ENCODE measurements at places on chromosomes 13 and 19.

GRCh38 chr19:52142001-52142595, 2.4 kb upstream of the ZNF616 start:
- no peak for DNase-seq
- H3K4me3 ChIP-seq: no peak overlapping the region
- no peaks in the 10 kb centered on the region for H3K36me3 ChIP-seq
- H3K4me1 ChIP-seq: peaks cover 11% of the 10 kb centered on the region

GRCh38 chr13:89217813-89218212, 1546.6 kb downstream of the SLITRK5 start:
- H3K27me3 ChIP-seq: no peaks in the 10 kb centered on the region
- H3K27ac ChIP-seq: no peak overlapping the region

- no peak overlapping the region for H3K4me3 ChIP-seq
- H3K27me3 ChIP-seq: no peaks in the 10 kb centered on the region
- no peak for DNase-seq
- no peaks in the 10 kb centered on the region for H3K36me3 ChIP-seq
- H3K4me1 ChIP-seq: peaks cover 58% of the 10 kb centered on the region
- no peak overlapping the region for H3K27ac ChIP-seq
Observed at GRCh38 chr13:98559169-98559568, 17.7 kb downstream of the STK24 start.

DNA sequence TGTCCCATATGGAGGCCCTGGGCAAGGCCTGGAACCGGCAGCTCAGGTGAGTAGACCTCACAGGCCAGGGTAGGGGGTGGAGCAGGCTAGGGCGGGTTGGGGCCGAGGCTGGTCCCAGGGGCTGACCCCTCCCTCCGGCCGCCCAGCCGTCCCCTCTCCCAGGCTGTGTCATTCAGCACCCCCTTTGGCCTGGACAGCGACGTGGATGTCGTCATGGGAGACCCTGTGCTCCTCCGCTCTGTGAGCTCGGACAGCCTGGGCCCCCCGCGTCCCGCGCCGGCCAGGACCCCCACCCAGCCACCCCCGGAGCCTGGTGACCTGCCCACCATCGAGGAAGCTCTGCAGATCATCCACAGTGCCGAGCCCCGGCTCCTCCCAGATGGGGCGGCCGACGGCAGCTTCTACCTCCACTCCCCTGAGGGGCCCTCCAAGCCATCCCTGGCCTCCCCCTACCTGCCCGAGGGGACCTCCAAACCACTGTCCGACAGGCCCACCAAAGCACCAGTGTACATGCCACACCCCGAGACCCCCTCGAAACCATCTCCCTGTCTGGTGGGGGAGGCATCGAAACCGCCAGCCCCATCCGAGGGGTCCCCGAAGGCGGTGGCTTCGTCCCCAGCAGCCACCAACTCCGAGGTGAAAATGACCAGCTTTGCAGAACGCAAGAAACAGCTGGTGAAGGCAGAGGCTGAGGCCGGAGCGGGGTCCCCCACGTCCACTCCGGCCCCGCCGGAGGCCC, 16.0 kb downstream of the CAMSAP3 start:
- no peaks in the 10 kb centered on the region for H3K36me3 ChIP-seq
- no peak for DNase-seq
- H3K4me1 ChIP-seq: no peaks in the 10 kb centered on the region
- no peaks in the 10 kb centered on the region for H3K27me3 ChIP-seq
- H3K4me3 ChIP-seq: no peak overlapping the region

DNA sequence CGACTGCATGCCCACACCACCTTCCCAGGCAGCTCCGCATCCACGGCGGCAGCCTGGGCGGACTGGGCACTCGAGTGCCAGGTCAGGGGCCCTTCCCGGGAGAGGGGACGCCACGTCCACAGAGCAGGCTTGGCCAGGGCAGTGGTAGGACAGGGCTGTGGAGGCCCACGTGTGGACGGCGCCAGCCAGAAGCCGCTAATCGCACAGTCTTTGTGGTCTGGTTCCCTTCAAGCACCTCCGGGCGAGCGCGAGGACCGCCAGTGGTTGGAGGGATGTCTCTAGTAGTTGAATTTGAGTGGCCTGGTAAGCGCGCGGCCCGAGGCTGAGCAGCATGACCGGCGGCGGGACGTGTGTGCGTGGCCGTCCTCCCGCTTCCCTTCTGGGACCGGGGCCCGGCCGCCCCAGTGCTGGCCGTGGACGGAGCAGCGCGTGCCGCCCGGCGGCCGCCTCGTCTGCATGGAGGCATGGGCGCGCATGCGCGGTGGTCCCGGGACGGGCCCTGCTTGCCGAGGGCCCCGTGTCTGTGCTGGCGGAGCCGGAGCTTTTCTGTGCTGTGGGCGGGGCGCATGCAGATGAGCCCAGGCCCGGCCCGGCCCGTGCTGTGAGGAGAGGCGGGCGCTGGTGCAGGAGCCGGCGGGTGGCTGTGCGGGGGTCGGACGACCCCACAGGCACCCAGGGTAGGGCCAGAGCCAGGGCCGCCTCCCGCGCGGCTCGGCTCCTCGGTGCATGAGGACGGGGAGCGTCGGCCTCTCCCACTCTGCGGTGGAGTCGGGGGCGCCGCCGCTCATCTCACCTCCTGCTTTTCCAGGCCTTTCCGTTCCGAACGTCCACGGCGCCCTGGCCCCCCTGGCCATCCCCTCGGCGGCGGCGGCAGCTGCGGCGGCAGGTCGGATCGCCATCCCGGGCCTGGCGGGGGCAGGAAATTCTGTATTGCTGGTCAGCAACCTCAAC, 8.6 kb downstream of the PTBP1 start:
- peaks cover 82% of the 10 kb centered on the region for H3K36me3 ChIP-seq
- no peak overlapping the region for H3K4me3 ChIP-seq
- no peaks in the 10 kb centered on the region for H3K27me3 ChIP-seq
- H3K27ac ChIP-seq: no peak overlapping the region

DNA sequence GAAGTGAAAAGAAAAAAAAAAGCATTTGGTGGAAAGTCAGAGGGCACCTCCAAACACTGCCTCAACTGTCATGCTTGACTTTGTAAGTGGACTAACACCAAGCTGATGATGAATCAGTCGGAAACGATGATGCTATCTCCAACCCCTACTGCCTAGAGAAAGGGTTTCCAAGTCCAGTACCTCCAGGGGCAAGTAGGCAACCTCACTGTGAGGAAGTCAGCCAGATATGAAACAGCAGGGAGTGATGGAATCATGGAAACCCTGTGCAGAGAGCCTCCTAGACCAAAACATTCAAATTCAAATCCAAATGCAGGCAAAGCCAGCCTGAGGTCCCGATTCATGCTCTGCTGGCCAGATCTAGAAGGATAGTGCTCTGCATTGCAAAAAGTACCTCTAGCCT, 100.9 kb upstream of the SERP2 start:
- no peaks in the 10 kb centered on the region for H3K27me3 ChIP-seq
- no peaks in the 10 kb centered on the region for H3K36me3 ChIP-seq
- no peak overlapping the region for H3K27ac ChIP-seq
- H3K4me1 ChIP-seq: peaks cover 10% of the 10 kb centered on the region
- no peak for DNase-seq

DNA sequence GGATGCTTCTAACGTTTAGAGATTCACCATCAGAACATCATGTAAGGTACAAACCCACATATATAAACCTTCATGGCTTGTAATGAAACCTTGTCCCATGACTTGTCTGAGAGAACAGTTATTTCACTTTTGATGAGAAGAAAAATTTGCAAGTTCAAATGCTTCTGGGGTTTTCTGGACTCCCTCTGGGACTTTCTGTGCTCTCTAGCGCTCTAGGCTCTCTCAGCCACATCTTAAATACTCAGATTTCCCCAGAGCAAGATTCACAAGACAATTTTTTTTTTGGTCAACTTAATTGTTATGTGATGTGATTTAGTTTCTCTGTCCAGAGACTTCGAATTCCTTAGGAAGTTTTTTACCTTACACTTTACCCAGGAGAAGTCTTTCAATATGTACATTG, 282.8 kb upstream of the EDNRB start:
- H3K4me1 ChIP-seq: no peaks in the 10 kb centered on the region
- no peak overlapping the region for H3K27ac ChIP-seq
- H3K4me3 ChIP-seq: no peak overlapping the region
- H3K36me3 ChIP-seq: no peaks in the 10 kb centered on the region
- DNase-seq: no peak

GRCh38 chr13:100636441-100636840, 38.2 kb downstream of the TMTC4 start:
- H3K27ac ChIP-seq: no peak overlapping the region
- no peak overlapping the region for H3K4me3 ChIP-seq
- peaks cover 49% of the 10 kb centered on the region for H3K36me3 ChIP-seq
- no peaks in the 10 kb centered on the region for H3K4me1 ChIP-seq

DNA sequence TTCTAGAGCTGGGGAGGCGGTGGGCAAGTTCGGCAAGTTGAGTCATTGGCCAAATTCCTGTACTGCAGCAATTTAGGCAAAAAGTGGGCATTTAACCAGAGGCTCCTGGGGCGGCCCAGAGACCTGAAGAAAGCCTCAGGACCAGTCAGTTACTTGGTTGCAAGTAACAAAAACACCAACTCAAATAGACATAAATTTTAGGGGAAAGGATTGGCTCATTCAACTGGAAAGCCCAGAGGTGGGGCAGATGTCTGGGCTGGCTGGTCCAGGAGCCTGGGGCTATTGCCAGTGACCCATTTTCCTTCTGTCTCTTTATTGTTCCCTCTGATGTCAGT, 97.1 kb downstream of the SIPA1L3 start:
- H3K4me3 ChIP-seq: no peak overlapping the region
- H3K4me1 ChIP-seq: peaks cover 9% of the 10 kb centered on the region
- no peaks in the 10 kb centered on the region for H3K36me3 ChIP-seq
- no peak overlapping the region for H3K27ac ChIP-seq
- H3K27me3 ChIP-seq: no peaks in the 10 kb centered on the region
- no peak for DNase-seq

- H3K27ac ChIP-seq: no peak overlapping the region
- no peak for DNase-seq
- no peaks in the 10 kb centered on the region for H3K27me3 ChIP-seq
- no peak overlapping the region for H3K4me3 ChIP-seq
Observed at GRCh38 chr19:48796298-48797083, 14.3 kb downstream of the BCAT2 start.

- peak overlapping the region; percentile 28 for H3K4me3 ChIP-seq
- H3K4me1 ChIP-seq: peaks cover 70% of the 10 kb centered on the region
- H3K27ac ChIP-seq: peak overlapping the region; percentile 80
Observed at GRCh38 chr19:19461671-19462622, 53.4 kb downstream of the TSSK6 start.

GRCh38 chr19:11781295-11782057, 14.7 kb downstream of the ZNF441 start:
- no peaks in the 10 kb centered on the region for H3K27me3 ChIP-seq
- no peak for DNase-seq
- peak overlapping the region; percentile 0 for H3K4me3 ChIP-seq

- H3K4me3 ChIP-seq: no peak overlapping the region
- no peak for DNase-seq
- no peaks in the 10 kb centered on the region for H3K27me3 ChIP-seq
- no peaks in the 10 kb centered on the region for H3K4me1 ChIP-seq
Observed at GRCh38 chr13:26962671-26963070, 202.1 kb upstream of the GPR12 start.

GRCh38 chr13:32047793-32048192, 16.2 kb downstream of the FRY start:
- no peak overlapping the region for H3K4me3 ChIP-seq
- H3K27ac ChIP-seq: no peak overlapping the region
- H3K4me1 ChIP-seq: peaks cover 10% of the 10 kb centered on the region
- DNase-seq: no peak
- H3K36me3 ChIP-seq: no peaks in the 10 kb centered on the region

DNA sequence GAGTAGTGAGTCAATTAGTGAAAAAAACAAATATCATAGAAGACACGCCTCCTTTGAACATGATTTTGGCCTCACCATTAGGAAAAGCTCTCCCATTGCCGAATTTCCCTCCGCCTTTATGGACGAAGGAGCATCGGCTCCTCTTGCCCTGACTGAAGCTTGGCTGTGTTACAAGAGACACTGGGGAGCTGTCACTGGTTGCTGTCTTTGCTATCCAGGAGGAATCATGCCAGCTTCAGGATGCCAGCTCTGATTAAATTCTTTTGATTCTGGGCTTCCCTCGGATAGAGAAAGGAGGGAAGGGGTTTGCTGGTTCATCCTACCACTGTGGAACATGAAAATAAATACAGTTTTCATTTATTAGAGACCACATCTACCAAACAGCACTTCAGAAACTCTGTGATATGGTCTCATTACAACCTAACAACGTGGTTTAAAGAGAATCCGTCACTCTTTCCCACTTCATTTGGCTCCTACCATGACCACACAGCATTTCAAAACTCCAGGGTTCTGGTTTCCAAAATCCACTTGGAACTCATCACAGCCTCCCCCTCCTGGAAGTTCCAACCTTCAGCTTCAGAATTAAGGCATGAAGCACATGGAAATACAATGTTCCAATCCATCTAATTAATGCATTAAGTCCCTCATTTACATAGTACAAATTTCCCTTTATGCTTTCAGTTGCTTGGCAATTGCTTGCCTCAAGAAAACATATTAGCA, 446.0 kb downstream of the EFNB2 start:
- no peak overlapping the region for H3K4me3 ChIP-seq
- no peaks in the 10 kb centered on the region for H3K27me3 ChIP-seq
- no peak overlapping the region for H3K27ac ChIP-seq
- no peaks in the 10 kb centered on the region for H3K36me3 ChIP-seq

GRCh38 chr19:47097396-47098201, 16.0 kb downstream of the ZC3H4 start:
- no peak for DNase-seq
- H3K4me3 ChIP-seq: no peak overlapping the region
- H3K4me1 ChIP-seq: peaks cover 22% of the 10 kb centered on the region
- H3K27me3 ChIP-seq: no peaks in the 10 kb centered on the region
- no peak overlapping the region for H3K27ac ChIP-seq

GRCh38 chr13:93867481-93867880, 612.0 kb downstream of the DCT start:
- no peak overlapping the region for H3K27ac ChIP-seq
- H3K4me1 ChIP-seq: no peaks in the 10 kb centered on the region
- no peak overlapping the region for H3K4me3 ChIP-seq
- no peaks in the 10 kb centered on the region for H3K27me3 ChIP-seq

DNA sequence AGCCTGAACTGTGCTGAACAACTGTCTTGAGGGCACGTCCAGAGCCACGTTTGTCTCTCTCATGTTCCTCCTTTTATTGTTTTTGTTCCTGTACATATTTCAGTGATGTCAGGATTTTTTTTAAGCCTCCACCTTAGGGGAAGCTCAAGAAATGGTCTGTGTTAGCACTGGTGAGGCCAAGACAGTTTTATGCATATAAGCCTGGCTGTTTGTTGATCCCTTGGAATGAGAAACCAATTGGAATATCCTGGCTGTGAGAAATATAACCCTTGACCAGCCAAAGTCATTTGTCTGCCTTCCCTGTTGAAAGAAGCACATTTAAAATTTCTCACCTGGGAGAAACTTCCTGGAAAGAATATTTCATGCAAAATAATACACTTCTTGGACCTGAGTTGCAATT, 115.8 kb downstream of the DNAJC15 start:
- no peaks in the 10 kb centered on the region for H3K4me1 ChIP-seq
- H3K4me3 ChIP-seq: no peak overlapping the region
- no peak overlapping the region for H3K27ac ChIP-seq
- H3K27me3 ChIP-seq: no peaks in the 10 kb centered on the region

- H3K27ac ChIP-seq: peak overlapping the region; percentile 64
- DNase-seq: no peak
- H3K36me3 ChIP-seq: no peaks in the 10 kb centered on the region
Observed at GRCh38 chr13:40206241-40207000, 460.0 kb downstream of the FOXO1 start.

- no peak overlapping the region for H3K27ac ChIP-seq
- H3K36me3 ChIP-seq: no peaks in the 10 kb centered on the region
- no peaks in the 10 kb centered on the region for H3K27me3 ChIP-seq
- DNase-seq: no peak
Observed at GRCh38 chr13:89212186-89212585, 1541.0 kb downstream of the SLITRK5 start.

Measured in effector memory CD4-positive, alpha-beta T cell (primary cell).